ENCODE measurements at places on chromosomes 1 and 21.

DNA sequence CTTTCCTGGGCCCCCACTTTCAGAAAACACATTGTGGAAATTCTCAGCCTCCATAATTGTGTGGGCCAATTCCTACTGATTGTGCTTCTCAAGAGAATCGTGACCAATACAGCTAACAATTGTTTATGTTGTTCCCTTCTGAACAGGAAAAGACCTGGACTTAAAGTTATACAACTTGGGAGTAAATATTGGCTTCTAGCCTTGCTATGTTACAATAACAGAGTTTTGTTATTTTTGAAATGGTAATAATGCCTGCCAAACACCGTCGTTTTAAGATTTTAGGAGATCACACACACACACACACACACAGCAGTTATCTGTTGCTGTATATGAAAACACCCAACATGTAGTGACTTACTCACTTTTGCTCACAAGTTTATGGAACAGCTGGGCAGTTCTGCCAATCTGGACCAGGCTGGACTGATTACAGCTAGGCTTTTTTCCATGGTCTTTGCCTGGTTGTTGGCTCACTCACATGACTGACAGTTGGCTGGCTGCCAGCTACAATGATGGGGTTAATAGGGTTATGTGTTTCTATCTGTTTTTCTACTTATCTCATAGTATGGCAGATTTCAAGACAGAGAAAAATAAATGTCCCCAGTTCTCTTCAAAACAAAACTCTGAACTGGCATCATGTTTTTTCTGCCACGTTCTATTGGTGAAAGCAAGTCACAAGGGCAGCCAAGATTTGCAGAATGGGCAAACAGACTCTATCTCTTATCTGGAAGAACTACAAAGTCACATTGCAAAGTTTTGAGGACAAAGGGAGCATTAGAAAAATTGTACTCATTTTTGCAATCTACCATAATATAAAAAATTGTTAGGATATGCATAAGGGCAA, 447.5 kb downstream of the NEGR1 start:
- DNase-seq, result no peak

GRCh38 chr1:36737767-36738166, 255.1 kb upstream of the CSF3R start:
- no peak for DNase-seq

GRCh38 chr1:34650800-34651199, 104.0 kb upstream of the GJB5 start:
- no peak for DNase-seq

DNA sequence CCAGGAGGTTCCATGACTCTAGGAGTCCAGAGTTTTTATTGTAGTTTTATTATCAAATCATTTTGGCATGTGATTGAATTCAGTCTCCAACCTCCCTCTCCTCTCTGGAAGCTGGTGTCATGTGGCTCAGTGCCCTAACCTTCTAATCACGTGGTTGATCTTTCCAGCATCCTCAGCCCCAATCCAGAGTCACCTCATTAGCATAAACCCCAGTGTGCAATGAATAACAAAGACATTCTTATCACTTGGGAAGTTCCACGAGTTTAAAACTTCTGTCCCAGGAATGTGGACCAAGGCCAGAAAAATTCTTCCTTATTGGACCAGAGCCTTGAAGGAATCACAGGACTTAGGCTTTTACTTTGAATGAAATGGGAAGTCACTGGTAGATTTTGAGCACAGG, 52.2 kb downstream of the KIRREL1 start:
- no peak for DNase-seq

DNA sequence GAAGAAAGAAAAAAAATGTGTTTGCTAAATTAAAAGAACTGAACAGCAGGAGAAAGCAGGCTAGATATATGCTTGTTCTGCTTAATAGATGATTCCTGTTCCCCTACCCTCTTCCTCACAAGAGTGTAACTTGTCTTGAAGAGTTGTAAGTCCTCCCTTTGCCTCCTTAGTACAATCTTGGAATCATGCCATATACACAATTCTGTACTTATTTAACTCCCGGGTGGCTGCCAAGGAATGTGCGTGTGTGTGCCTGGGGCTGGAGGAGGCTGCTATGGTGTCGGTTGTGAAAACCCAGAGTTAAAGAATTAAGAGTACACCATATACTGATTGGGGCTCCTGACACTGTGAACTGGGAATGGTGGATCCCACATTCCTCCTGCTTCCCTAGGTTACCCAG, 194.2 kb downstream of the SIPA1L2 start:
- DNase-seq, result no peak

- no peak for DNase-seq
Measured at GRCh38 chr1:51063121-51063520, 38.9 kb upstream of the C1orf185 start.

- no peak for DNase-seq
Measured at GRCh38 chr1:40038697-40039096, 1.8 kb upstream of the CAP1 start.

DNA sequence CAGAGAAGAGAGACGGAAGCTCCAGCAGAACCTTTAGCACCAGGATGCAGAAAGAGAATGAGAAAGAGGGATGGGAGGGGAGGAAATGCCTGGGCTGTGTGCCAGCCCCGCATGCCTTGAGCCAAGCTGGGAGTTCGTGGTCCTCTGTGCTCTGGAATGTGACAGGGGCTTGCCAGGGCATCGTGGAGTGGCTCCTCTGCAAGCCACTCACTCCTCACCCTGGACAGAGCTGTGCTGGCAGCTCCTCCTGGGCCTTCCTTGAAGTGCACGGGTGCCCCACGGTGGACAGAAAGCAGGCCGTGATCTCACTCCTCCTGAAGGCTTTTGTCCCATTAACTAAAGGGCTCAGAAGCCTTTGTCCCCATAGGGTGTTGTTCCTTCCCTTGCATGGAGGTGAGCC, 34.8 kb upstream of the PRELP start:
- DNase-seq, result peak; percentile 76

DNA sequence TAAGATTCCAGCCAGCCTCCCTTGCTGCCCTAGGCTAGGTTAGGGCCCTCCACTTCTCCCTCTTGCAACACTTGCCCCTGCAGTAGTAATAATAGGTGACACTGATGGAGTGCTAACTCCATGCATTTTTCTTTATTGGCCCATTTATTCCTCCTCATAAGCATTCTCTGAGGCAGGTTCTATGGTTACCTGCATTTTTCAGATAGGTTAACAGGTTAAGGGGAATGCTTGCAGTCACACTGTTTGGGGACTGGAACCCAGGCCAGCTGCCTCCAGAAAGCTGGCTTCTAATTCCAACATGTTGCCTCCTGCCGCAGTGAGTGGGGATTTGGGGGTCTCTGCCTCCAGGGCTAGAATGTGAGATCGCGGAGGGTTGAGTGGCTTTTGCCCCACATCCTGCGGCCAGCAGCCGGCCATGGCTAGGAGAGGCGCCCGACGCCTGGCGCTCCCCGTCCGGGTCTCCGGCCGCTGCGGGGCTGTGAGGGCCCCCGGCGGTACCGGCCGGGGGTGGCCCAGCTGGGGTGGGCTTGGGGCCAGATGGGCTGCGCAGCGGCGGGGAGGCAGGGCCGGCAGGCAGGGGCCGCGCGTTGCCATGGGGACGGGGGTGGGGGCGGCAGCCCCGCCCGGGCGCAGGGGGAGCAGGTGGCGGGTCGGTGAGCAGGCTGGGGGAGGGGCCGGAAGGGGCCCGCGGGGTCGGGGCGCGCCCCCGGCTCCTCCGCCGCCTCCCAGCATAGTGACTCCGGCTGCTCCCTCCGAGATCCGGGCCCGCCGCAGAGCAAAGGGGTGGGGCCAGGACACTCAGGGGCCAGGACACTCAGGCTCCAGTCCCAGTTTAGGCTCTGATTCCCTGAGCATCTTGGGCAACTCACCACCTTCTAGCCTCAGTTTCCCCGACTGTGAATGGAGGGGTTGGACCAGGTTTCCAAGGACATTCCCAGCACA, 68.4 kb upstream of the SSBP3 start:
- no peak for DNase-seq

DNA sequence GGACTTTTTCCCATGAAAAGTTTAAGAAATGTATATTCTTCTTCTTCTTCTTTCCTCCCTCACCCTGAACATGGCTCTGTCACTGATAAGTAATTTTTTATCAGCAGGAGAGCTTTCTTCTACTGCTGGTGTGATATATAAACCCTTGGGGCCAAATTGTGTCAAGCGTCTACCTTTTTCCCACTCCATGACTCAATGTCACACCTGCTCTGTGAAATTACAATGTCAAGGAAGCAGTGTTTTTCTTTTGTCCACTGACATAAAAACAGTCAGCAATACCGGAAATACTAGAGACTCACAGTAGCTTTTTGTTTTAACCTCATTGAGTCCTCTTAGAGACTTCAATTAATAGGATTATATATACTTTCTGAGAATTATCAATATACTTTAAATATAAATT, 416.2 kb upstream of the ADGRL4 start:
- DNase-seq, result no peak

GRCh38 chr21:39863111-39863510, 4.1 kb upstream of the PCP4 start:
- DNase-seq, result peak; percentile 60

DNA sequence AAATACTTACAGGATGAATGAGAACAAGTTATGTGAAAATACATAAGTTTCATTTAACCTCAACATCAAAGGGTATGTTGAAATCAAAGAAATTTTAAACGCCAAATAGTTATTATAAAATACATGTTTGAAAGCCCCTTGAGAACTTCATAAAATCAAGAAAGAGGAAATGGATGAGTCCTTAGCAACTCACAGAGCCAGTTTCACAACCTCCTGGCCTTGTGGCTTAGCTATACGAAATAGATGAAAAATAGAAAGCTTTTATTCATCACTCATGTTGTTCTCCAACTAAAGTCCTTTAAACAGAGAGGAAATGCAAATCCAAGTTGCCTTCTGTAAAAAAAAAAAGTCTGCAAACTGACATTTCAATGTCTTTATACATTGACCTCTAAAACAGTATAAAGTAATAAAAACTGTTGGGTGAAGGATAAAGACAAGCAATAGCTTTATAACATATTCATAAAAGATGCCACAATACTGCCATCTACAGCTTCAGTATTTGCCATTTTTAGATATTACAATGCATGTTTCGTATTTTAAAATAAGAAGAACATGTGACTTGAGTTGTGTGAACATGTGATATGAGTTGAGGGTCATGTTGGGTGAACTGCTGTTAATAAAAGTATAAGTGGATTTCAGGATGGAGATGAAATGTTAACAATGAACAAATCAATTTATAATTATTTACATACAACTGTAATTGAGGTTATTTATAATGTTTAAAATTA, 847.8 kb downstream of the MRPL39 start:
- no peak for DNase-seq

GRCh38 chr1:226989085-226989920, 49.2 kb downstream of the COQ8A start:
- DNase-seq, result no peak

DNA sequence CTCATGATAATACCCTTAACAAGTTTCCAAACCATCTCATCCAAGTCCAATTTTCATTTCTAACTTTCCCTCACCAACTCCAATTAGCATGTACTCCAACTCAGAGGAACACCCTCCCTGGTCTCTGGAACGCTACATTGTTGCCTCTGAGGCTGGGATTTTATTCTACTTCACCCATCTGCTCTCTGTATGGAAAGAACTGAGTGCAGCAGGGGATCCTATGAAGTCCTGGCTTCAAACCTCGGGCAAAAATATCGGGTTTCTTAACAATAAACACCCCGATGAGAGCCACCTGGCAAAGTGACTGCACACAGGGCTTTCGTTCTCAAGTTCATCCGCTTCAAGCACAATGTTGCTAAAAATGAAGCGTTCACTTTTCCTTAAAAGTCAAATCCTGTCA, 99.6 kb downstream of the CRB1 start:
- no peak for DNase-seq

DNA sequence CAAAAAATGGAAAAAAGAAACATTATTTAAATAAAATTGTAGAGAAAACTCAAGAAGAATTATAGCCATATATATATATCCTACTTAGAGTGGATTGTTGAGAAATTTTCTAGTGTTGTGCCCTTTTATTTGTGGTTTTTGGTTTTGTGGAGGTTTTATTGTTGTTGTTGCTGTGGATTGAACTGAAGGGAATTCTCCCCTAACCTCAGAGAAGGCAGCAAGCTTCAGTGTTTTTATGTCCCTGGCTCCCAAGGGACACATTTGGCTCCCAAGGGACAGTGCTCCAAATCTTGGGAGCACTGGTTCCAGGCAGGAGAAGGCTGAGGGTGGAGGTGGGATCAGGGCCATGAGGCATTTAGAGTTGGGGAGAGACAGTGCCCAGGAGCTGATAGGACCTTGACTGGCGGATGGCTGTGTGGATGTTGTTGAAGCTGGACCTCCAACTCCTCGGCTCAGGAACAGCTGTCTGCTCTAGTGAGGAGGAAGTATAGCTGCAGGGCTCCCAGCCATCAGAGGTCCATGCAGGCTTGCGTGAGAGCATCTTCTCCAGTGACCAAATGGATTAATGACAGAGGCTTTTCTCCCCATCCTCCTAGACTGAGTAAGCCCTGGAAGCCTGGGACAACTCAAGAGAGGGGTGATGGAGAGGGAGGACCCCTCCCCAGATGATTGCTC, 100.5 kb downstream of the TEX35 start:
- DNase-seq, result no peak

GRCh38 chr1:169779150-169779549, 15.6 kb downstream of the METTL18 start:
- DNase-seq, result no peak

DNA sequence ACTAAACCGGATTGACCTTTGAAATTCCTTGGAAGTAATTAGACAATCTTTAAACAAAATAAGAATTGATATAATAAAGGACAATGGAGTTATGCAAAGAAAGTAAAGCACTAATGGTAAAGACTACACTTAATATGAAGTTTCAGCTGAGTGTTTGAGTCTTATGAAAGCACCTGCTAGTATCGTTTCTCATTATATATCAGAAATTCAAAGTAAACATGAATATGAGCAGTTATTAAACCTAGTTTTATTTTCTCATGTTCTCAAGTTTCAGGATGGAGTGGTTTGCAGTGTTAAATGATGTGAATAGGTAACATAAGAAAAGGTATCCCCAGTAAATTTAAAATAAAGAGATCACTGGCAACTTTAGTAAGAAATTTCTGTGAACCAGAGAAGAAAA, 188.6 kb downstream of the ZP4 start:
- no peak for DNase-seq

- peak; percentile 75 for DNase-seq
Measured at GRCh38 chr1:3690282-3691065, 38.2 kb downstream of the TP73 start.

- no peak for DNase-seq
Measured at GRCh38 chr1:13994386-13994785, 294.4 kb downstream of the PRDM2 start.

- DNase-seq, result no peak
Measured at GRCh38 chr1:40817791-40818263, 34.2 kb downstream of the KCNQ4 start.

Data from upper lobe of left lung (tissue), 6 donors.